Dermis blood vessel endothelial cell (primary cell): ENCODE measurements at places on chromosomes 11 and 22.

DNA sequence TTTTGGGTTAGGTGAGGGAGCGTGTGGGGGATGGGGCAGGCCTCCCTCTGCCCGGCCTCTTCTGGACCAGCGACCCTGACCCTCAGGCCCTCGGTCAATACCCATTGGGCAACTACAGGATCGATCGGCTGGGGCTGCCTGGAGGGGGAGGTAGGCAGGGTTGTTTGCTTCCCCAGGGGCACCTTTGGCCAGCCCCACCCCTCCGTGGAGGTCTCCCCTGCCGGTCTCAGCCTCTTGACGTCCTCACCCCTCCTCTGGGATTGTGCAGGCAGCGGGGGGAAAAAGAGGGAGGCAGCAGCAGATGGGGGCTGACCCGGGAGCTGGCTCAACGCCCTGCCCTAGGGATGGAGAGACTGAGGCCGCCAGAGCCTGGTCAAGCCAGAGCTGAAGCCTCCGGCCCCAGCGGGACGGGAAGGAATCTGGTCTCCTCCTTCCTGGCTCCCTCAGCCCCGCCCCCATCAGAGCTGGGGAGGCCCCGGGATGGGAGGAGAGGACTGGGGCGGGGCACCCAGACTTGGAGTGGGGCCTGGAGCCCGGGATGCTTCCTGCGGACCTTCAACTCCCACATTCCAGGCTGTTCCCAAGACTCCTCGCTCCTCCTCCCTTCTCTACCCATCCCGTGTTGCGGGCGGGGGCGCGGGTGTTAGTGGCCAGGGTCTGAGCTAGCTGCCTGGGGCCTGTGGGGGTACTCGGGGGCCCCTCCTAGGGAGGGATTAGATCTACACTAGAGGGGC lies 14.4 kb upstream of the CDC42EP1 start:
- DNase-seq: peak; percentile 95

DNA sequence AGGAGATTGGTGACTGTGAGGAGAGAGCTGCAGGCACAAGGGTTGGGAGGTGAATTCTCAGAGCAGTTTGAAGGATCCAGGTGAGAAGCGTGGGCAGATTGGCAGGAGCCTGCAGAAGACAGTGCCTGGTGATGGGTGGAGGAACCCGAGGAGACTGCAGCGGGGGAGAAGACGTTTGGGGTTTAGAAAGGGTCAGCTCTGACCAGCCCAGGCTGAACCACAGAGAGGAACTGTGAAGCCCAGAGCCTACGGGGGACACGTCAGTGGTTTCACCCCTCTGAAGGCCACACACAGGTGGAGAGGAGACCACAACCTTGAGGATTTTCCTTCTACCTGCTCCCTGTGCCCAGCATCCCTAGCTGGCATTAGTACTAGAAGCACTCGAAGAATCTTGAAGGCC lies 154.8 kb upstream of the TBCEL start:
- DNase-seq: no peak

- no peak for DNase-seq
Observed at GRCh38 chr11:112834277-112834755, 126.9 kb upstream of the NCAM1 start.

- DNase-seq: no peak
Observed at GRCh38 chr11:70886676-70887541, 365.5 kb downstream of the SHANK2 start.

DNA sequence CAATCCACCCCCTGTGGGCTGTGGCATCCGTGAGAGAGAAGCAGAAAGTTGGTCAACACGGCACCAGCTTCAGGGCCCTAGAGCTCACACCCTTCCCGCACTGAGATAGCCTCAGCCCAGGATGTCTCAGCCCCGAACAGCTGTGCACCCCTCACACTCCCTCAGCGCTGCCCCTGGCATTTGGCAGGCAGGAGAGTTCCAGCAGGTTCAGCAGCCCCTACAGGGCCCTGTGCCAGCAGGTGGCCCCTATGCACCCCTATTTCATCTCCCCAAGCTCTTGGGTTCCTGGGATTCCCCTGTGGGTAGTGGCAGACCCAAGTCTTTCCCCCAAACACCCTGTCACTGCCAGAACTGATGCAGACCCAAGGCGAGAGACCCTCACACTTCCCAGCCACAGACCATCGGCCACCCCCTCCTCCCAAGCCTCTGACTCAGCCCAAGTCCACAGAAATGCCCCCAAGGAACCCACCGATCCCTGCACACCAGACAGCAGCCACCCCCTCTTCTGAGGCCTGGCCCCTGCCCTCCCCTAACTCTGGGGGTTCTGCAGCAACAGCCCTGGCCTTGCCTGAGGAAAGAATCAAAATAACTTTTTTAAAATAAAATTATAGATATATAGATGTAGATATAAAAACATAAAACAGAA lies 183.6 kb downstream of the IGLL1 start:
- DNase-seq: no peak

- peak; percentile 20 for DNase-seq
Observed at GRCh38 chr22:32801537-32802236, at the start of gene TIMP3. Gene TIMP3 (plus strand): TSS chr22:32801705. CDS start chr22:32802002, 297 bp downstream.

DNA sequence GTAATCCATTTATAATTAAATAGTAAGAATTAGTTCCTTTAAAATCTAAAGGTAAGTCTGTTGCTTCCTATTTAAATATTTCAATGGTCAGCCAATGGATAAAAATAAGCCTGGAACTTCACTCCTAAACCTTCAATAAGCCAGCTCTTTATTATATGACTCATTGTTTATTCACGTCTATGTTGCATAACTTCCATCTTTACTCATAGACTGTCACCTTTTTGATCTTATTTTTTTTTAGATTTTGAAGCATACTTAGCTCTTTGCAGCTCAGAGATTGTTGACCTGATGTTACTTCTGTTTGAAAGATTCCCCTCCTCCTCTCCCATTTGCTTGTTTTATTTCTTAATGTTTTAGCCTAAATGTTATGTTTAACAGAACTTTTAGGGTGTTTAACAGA lies 1571.2 kb upstream of the RAG2 start:
- DNase-seq: no peak

GRCh38 chr11:63573881-63574855 lies 11.0 kb upstream of the PLAAT2 start:
- DNase-seq: no peak

GRCh38 chr11:132111838-132112237 lies 741.4 kb downstream of the NTM start:
- DNase-seq: peak; percentile 22
